Esophagus squamous epithelium (tissue), 5 donors: ENCODE measurements at places on chromosomes 2 and 18.

DNA sequence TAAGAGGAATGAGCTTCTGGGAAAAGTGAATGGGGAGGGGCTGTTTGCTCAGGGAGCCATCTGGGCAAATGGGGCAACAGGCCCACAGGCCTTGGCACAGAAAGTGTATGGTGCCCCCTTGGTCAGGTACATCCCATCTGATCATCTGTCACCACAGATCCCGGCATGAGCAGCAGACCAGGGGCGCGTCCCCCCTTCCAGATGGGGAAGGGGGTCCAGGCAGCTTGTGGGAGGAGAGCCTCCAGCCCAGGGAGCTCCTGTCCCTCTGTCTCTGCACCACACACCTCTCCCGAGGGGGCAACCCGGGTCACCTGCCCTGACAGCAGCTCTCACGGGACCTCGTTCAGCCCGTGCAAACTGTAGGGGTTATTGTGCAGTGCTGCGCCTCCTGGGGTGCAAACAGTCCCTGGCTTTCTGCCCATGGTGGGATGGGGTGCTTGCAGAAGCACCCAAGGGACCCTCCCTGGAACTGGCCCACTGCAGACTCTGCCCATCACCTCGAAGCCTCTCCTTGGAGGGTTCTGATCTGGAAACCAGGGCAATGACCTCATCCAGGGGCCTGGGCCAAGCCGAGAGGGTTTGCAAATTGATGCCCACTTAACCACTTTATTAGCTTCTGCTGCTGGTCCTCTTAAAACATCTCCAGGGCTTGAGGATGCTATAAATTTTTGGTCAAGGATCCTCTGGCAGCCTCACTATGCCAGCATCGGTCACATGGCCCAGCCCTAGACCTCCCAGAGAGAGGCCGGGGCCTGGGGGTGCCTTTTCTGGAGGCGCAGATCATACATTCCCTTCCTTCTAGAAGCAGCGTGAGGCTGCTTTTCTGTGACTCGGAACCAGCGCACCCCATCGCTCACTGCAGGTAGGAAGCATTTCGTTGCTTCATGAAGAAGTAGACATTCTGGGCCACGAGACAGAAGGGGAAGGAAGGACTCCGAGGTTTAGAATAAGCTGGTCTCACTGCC, 7.6 kb upstream of the BOK start:
- DNase-seq, result no peak

DNA sequence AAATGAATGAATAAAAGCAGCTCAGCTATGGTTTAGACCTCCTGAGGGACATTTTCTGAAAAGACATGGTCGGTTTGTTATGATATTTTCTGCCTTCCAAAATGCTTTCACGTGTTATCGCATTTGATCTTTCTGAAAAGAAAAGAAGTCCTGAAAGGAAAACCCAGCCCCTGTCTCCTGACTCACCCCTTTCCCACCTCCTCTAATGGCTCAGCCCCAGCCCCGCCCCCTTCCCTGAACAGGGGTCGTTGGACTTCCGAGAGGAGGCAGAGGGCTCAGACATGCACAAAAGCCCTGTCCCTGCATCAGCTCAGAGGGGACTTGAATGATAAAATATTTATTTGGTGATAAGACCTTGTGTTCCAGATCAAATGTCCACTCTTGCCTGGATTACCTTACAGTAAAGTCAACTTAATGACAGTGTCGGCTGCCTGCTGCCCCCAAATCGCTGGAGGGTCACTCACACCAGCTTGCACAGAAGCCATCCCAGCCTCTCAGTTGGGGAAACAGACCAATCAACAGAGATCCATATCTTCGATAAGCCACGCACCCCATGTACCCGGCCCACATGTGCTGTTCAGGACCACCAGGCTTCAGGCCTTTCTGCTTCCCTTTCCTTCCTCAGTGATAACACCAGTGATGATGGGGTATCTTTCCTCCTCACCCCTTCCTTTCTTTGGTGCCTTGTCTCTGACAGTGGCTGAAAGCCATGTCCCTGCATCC, 69.6 kb downstream of the CLHC1 start:
- DNase-seq, result no peak

GRCh38 chr2:9197916-9198315, 8.7 kb upstream of the ASAP2 start:
- DNase-seq, result no peak

- DNase-seq, result no peak
These were observed 57.7 kb downstream of the RRM2 start for GRCh38 chr2:10180229-10180628.

DNA sequence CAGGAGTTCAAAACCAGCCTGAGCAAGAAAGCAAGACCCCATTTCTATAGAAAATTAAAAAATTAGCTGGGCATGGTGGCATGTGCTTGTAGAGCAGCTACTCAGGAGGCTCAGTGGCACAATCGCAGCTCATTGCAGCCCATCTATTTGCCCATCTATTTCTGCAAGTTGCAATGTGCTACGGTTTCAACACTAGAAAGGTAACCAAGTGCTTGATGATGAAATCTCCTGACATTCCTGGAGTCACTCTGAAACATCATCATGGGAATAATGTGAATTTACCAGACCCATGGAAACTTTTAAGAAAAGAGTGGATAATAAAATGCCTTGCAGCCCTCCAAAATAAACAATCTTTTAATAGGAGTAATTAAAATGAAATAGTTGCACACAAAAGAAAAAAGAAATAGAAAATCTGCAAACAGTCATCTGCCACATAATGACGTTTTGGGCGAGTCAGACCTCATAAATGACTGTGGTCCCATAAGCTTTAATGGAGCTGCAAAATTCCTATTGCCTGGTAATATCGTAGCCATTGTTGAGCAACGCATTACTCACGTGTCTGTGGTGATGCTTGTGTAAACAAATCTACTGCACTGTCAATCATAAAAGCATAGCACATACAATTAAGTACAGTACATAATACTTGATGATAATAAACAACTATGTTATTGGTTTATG, 46.6 kb upstream of the AMMECR1L start:
- no peak for DNase-seq

- no peak for DNase-seq
These were observed 205.8 kb upstream of the CYRIA start for GRCh38 chr2:16871411-16871810.

DNA sequence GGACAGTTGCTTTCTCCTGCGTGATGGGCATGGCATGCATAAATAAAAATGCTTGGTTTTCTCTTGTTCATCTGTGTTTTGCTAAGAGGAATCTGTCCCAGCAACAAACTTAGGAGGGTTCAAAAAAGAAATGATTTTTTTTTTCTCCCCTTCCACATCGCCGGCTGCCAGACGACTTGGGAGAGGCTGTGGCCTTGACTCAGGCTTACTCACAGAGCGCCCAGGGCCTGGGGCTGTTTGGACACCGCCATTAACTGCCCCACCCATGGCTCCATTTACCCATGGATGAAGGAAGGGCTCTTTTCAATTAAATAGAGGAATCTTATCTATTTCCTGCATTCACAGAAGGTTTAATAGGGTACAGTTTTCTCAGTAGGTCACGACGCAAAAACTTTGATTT, 22.3 kb upstream of the SERPINB5 start:
- no peak for DNase-seq

DNA sequence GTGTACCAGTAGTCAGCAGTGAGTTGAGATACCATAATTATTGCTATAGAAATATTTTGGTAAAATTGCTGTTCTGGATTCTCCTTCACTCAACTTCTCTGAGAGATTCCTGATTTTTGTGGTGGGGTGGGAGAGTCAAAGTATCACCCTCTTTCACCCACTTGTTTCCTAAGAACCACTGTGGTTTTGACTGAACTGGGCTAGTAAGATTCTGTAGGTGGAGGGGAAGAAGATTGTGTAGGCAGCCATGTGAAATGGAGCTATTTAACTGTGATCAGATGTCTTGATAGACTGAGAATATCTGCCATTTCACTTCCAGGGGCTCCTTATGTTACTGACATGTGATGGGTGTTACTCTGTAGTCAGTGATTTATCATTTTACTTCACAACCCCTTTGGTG, 45.3 kb downstream of the BIRC6 start:
- DNase-seq, result no peak

GRCh38 chr2:191701696-191702095, 23.8 kb downstream of the NABP1 start:
- DNase-seq, result no peak

- no peak for DNase-seq
These were observed 47.1 kb downstream of the IKZF2 start for GRCh38 chr2:213104092-213104902.

- DNase-seq, result no peak
These were observed 12.5 kb downstream of the MSTN start for GRCh38 chr2:190050001-190050400.

DNA sequence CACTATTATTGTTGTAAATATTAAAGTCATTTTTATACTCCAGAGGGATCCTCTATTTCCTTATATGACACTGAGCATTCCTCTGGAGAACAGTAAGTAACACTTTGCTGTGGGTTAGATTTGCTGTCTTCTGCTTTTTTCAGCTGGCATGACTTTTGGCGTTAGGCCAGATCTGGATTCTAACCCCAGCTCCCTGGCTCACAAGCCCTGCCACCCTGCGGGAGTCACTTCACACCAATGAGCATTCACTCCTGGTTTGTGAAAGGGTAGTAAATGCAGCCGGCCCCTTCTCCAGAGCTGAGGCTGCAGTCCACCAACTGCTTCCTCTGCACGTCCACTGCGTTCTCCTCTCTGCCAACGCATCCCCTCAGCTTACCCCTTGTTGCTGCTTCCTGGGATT, 373.8 kb upstream of the RAB6C start:
- DNase-seq, result no peak

GRCh38 chr2:197673106-197673505, 2.3 kb downstream of the RFTN2 start:
- DNase-seq, result no peak

DNA sequence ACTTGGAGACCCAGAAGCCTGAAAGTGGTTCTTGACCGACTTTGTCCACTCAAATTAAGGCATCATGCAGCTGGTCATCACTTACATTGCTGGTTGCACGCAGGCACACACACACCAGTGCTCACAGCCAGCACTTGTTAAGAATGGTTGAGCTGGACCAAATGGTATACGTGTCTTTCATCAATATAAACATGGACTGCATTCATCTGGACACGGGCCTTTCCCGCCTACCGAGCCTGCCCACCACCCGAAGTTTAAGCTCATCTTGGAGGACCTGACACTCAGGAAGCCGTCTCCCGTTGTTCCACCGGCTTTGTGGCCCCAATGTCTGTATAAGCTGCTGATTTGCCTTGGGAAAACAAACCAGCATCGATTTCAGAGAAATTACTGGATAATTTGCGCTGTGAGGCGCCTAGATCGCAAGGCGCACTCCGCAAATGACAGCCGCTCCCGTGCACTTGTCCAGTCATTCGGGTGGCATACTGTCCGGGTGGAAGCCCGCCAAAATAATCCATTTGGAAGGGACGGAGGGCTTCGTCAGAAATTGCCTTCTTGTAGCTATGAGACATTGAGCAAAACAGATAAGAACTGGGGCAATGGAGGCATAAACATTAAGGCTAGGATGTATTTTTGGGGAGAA, 40.1 kb upstream of the AKAIN1 start:
- no peak for DNase-seq

- DNase-seq, result no peak
These were observed 32.6 kb downstream of the CNGA3 start for GRCh38 chr2:98378901-98379300.

- DNase-seq, result no peak
These were observed 53.5 kb upstream of the LCLAT1 start for GRCh38 chr2:30393510-30393909.

GRCh38 chr2:132911726-132912724, 242.0 kb upstream of the LYPD1 start:
- no peak for DNase-seq

DNA sequence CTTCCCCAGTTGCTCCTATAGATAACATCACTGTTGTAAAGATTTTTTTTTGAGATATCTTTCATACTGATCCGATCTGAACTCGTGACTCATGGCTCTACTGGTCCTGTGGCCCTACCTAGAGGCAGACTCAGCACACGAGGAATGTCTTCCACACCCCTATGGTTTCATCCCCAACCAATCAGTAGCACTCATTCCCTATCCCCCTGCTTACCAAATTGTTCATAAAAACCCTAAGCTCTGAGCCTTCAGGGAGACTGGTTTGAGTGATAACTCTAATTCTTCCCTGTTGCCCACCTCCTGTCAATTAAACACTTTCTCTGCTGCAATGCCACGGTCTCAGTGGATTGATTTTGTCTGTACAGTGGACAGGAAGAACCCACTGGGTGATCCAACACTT, 4.2 kb upstream of the SAP130 start:
- no peak for DNase-seq

- DNase-seq, result no peak
These were observed 41.1 kb downstream of the LDLRAD4 start for GRCh38 chr18:13259701-13260100.

DNA sequence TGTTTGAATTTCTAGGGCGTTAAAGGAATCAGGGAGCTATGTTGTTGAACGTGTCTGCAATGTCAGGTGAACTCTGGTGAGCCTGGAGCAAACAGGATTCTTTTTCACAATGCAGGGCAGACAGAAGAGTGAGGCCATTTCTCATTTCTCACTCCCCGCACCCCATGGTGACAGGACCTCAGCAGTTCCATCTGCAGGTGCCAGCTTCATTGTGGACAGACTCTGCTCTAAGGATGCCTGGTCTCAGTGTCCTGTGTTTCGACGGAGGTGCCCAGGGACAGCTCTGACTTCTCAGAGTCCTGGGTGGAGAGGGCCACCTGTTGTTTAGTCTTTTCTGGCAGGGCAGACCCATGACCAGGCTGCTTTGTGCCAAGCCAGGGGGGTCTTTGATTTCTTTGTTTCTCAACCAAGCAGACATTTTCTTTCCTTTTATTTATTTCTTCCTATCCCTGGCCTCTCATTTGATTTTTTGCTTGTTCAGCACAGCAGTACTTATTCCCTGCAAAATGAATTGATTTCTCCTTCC, 201.5 kb downstream of the RNF144A start:
- DNase-seq, result no peak

DNA sequence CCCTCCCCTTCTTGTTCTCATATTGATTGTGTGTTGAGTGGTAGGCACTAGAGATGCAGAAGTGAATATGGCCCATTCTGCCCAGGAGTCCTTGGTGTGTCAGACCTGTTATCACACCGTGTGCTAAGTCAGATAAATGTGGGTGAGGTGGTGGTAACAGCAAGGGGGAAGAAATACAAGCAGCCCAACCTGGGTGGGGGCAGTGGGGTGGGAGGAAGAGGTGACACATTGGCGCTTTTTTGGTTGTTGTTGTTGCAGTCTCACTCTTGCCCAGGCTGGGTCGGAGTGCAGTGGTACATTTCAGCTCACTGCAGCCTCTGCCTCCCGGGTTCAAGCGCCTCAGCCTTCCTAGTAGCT, 12.8 kb downstream of the B3GNT2 start:
- DNase-seq, result no peak

- no peak for DNase-seq
These were observed 175.4 kb downstream of the ANTXR1 start for GRCh38 chr2:69188182-69188900.

GRCh38 chr2:109207176-109207575, 78.2 kb downstream of the SH3RF3 start:
- no peak for DNase-seq

DNA sequence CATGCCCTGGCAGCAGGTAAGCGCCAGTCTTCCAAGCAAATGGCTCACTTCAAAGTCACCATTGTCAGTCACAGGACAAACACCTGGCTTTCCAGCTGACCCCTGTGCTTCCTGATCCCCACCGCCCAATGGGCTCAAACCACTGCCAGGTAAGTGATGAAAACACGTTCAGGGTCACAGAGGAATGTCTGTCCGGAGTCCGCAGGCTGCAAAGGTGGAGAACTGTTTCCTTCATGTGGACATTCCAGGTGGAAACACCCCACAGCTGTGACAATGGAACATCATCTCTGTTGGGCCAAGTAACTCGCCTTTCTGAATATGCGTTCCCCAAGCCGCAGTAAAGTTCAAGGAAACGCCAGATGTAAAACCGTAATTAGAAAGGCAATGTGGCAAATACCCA, 86.0 kb downstream of the CRACDL start:
- DNase-seq, result no peak

GRCh38 chr2:191512216-191512835, 165.6 kb upstream of the NABP1 start:
- no peak for DNase-seq
